ENCODE measurements at places on chromosomes 5 and 9. TPM values are rescaled to one million over a fixed set of nuclear protein-coding genes. Genes with fewer than 3 reads are reported as not detected.

DNA sequence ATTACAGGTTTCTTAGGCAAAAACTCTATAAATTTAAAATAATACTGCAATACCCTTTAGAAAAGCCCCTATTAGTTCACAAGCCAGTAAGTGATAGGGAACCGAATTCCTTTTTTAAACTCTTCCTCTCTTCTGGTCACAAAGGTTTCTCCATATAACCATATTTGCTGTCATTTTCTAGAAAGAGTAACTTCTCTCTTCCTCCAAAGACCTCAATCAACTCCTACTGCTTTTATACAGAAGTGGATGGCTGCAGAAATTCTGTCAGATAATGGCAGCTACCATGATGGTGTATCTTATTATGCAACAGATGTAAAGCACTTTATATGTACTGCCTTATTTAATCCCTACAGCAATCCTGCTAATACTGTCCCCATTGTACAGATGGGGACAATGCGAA lies 6.2 kb downstream of the TUT7 start:
- no peak for DNase-seq

DNA sequence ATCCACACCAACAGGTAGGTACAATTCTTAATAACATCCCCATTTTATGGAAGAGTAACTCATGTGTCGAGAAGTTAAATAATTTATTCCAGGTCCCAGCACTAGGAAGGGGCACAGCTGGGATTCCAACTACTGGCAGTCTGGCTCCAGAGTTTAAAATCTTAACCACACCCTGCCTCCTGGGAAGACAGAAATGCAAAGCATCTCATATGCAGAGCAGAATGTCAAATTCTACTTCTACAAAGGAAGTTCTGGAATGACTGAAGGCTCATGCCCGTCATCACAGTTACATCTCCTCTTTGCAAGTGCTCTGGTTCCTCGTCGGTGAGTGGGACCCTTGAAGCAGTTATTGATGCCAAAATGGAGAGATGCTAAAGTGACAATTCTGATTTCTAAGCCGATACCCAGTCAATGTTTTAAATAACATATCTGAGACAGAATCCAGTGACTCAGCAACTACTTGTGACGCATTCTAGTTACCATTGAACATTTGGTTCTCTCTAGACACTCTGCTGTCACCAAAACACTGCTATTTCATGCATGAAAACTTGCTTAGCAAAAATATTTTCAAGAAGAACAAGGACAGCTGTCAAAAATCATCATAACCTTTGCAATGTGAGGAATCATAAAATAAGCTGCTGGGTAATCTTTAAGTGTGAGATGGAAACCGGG lies 412.7 kb downstream of the CTNND2 start:
- no peak for DNase-seq

GRCh38 chr9:21294904-21295538 lies 10.1 kb downstream of the IFNA5 start:
- no peak for DNase-seq

GRCh38 chr5:179734536-179735164 lies 2.0 kb downstream of the MAML1 start:
- DNase-seq = no peak

DNA sequence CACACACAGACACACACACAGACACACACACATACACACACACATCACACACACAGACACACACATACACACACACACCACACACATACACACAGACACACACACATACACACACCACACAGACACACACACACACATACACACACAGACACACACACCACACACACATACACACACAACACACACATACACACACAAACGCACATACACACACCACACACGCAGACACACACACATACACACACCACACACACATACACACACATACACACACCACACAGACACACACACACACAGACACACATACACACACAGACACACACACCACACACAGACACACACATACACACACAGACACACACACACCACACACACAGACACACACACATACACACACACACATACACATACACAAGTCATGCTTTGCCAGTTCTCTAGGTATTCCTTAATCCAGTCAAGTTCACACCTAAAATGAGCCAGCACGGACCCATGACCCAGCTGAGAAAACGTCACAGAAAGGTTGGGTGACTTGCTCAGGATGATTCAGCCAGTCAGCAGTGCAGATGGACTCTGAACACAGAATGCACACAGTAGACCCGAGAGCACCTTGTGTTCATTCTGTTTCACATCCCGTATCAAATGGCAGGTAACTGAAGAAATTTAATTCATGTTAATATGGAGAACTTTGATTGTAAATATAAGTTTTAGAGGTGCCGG lies 746.4 kb downstream of the MTRR start:
- no peak for DNase-seq

- no peak for DNase-seq
Measured at GRCh38 chr5:155532621-155533311, 519.2 kb downstream of the KIF4B start.

DNA sequence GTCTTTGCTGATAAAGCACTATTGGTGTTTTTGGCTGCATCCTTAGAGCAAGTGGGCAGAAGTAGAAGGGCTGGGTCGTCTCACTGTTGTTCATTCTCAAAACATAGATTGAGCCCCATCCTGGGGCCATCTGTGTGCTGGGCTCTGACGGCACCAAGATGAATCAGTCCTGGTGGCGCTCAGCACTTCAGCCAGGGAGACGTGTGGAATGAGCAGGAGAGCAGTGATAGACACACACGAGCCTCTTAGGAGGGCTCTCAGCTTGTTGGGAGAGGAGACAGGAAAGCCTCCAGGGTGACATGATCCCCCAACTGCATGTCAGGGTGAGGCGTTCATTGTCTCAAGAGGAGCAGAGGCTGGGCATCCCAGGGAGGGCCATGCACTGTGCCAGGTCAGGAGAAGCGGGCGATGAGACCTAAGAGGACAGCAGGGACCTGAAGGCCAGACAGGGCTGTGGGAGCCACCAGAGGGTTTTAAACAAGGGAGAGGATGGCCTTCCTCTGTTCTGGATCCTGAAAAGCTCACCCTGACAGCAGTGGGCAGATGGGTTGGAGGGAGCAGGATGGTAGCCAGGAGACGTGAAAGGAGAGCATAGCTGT lies 115.8 kb downstream of the DAB2IP start:
- no peak for DNase-seq

Gene SUSD1
- 9.4 TPM for total RNA-seq
